NCI-H1436 (cell line): ENCODE measurements at places on chromosomes 7 and 10.

DNA sequence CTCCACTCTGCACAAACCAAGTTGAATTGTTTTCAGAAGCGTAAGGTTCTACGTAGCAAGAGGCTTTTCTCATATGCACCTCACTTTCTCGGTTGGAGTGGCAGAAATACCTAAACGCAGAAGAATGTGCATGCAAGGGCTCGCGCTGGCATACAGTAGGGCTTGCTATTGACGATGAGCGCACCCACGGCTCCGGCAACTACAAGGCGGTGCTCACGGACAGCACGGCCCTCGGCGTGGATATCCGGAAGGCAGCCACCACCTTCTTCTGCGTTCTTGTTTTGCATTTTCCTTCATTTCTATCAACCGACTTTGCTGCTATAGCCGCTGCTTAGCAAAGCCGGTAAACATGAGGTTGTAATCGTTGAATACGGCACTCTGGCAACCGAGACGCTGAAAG, 51.1 kb upstream of the UBE3C start:
- no peak for DNase-seq

GRCh38 chr7:158973440-158973839, 117.1 kb downstream of the DYNC2I1 start:
- DNase-seq = peak; percentile 24

- DNase-seq = no peak
Measured at GRCh38 chr10:12719365-12719764, 282.1 kb downstream of the CCDC3 start.

- DNase-seq = no peak
Measured at GRCh38 chr10:49508654-49509053, 30.3 kb downstream of the ERCC6 start.

GRCh38 chr10:9254353-9254752, 1199.9 kb downstream of the GATA3 start:
- no peak for DNase-seq

DNA sequence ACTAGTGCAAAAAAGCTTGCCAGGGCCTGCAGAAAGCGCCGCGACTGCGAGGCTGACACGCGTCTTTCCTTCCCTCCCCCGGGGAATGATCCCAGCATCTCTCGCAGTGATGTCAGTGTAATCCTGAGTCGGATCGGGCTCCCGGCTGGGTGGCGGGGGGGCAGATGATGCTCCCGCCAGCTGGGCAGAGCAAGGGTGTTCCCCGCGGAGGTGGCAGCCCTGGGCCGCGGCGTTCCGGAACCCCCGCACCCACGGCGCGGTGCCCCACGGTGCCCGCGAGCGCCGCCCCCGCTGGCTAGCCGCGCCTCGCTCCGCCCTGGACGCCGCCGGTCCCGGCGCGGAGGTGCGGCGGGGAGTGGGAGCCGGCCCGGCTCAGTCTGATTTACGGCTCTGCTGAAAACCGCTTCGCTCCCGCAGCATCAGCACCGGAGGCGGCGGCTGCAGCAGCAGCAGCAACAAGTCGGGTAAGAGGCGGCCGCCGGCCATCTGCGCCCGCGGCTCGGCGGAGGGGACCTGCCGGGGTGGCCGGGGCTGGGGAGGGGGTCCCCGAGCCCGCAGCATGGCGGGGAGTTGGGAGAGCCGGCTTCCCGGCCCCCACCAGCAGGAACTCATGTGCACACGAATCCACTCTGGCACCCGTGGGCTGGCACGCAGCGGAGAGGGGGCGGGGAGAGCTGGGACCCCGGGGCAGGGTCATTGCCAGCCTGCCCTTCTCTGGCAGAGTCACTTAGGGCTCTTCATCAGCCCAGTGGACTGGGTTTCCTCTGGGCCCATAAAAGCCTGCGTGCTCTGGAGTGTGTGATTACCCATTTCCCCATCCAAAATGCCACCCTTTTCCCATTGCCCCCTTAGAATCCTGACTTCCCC, at the start of gene ZNF365:
Gene ZNF365 (plus strand): TSS at position 375 of the 867 bp plus-strand sequence. CDS start 1,825 bp downstream, outside the sequence.
- no peak for DNase-seq

DNA sequence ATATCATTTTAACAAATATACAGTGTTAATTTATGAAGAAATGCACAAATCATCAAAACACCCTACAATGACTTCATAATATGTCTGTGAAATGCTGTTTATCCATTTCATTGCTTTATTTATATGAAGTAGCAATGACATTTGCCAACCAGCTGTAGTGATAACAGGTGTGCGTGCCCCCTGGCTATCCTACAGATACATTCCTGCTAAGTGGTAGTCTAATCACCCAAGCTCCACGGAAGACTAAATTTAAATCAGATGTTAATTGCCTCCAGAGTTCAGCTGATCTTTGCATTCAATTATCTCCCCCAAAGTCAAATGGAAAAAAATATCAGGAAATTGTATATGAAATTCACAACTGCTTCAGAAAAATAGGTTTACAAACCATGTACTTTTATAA, 1164.2 kb upstream of the LRRN3 start:
- DNase-seq = no peak

- DNase-seq = no peak
Measured at GRCh38 chr10:70192326-70192968, 22.1 kb upstream of the SAR1A start.

DNA sequence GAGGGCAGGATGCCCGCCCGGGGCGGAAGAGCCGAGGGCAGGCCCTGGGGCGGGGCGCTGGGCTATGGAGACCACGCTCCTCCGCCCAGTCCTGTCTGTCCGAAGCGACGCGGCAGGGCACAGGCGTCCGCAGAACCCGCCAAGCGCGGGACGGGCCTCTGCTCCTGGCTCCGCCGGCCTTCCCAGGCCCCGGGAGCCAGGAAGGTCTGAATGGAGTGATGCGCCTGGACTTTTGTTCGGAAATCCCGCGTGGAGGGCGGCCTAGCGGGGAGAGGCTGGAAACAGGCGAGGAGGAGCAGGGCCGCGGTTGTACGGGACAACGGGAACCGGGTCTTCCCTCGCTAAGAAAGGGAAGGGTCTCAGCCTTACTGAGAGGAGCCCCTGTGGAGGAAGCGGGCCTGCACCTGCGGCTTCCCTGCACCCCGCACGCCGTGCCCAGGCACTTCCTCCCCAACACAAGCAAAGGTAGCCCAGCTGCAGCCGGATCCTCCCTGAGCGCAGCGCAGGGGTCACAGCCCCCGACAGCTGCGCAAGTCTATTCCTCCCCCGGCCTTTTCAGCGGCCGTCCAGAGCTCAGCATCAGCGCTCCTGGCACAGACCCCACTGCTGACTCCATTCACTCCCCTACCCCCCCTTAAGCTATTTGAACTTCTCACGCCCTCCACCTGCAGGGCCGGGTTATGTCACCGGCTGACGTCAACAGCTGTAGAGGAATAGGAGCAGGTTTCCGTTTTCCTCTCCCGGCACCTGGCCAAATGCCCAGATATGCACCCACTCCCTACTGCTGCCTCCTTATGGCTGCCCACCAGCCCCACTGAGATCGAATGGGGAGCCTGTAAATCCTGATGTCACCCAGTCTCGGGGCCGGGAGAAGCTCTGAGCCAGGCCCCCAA, 143.2 kb upstream of the RET start:
- no peak for DNase-seq

DNA sequence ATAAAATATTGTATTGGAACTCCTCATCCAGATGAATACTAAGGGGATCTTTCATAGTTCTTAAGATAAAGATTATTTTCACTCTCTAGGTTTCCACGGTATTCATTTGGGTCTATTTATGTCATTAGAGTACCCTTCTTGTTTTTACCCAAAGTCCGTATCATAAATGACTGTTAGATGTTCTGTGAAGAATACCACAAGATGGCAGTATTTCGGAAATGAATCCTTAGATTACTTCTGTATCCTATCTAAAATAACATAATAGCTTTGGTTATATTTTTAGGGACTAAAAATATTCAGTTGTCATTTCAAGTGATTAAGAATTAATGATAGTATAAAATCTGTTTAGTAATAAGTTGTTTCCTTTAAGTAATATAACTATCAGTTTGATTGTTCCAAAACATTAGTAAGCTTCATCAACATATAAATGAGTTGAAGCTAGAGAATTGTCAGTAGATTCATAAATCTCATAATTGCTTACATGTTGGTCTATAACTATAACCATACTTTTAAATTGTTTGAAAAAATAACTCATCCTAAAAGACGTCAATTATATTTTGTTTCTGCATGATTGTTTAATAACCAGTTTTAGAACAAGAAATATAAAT, 337.5 kb upstream of the KCND2 start:
- no peak for DNase-seq

DNA sequence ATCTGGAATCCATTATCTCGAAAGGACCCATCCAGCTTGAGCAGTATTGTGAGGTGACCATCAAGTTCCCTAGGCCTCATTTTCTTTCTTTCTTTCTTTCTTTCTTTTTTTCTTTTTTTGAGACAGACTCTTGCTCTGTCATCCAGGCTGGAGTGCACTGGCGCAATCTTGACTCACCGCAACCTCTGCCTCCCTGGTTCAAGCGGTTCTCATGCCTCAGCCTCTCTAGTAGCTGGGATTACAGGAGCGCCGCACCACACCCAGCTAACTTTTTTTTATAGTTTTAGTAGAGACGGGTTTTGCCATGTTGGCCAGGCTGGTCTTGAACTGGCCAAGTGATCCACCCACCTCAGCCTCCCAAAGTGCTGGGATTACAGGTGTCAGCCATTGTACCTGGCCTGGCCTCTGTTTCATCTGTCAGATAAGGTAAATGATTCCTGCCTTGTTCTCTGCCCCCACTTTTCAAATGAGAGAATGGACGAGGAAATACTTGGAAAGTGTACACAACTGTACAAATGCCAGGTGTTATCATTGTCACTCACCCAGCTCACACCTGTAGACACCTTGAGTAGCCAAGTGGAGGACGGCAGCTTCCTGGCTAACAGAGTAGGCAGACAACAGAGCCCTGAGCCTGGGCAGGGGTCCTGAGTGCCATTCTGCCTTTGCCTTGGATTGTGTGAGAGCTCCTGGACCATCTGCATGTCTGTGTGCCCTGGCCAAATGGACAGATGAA, 54.1 kb downstream of the HK1 start:
- DNase-seq = no peak

GRCh38 chr10:35306852-35307251, 29.5 kb upstream of the CCNY start:
- DNase-seq = no peak

GRCh38 chr7:81260152-81260551, 341.3 kb upstream of the SEMA3C start:
- DNase-seq = no peak

DNA sequence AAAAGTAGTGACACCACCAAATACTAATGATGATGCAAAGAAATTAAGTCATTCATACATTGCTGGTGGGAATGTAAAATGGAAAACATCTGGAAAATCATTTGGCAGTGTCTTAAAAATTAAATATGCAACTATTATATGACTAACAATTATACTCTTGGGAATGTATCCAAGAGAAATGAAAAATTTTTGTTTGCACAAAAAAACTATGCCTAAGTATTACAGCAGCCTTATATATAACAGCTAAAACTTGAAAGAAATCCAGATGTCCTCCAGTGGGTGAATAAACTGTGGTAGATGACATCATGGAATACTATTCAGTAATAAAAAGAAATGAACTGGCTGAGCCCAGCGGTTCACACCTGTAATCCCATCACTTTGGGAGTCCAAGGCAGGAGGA, 132.0 kb downstream of the NEBL start:
- DNase-seq = no peak

GRCh38 chr10:99860466-99860865, 78.0 kb downstream of the ABCC2 start:
- DNase-seq = no peak

DNA sequence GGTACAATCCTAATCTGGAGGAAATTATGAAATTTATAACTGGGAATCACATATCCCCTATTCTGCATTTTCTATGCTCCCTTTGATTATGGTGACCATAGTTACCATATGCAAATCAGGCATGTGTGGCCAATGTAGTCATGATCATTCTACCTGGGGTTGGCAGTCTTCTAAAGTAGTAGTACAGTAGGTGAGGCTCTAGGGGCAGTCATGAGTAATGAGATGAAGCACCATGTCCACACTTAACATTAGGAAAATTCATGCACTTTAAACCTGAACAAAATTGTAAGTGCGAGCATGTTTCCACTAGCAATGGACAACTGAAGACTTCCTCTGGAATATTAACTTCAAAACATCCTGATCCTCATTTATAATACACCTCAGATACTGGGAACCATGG, 545.9 kb downstream of the SUGCT start:
- DNase-seq = no peak

DNA sequence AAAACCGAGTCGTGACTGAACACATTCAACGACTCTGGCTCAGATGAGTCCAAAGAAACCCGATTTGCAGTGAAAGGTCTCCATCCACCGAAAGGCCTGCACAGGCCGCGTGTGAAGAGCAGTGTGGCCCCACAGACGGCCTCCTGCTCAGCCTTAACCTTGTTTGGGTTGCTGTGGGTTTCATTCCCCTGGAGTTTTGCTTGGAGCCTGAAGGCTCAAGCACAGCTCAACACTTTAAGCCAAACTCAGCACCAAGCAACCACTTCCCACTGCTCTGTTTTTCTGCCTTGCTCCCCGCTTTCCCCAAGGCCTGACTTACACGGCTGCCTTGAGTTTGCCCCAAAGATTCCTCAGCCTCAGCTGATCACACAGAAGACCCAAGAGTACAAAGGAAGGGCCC, 398.2 kb upstream of the NFE2L3 start:
- no peak for DNase-seq

- no peak for DNase-seq
Measured at GRCh38 chr7:101832205-101832631, 14.8 kb downstream of the CUX1 start.

DNA sequence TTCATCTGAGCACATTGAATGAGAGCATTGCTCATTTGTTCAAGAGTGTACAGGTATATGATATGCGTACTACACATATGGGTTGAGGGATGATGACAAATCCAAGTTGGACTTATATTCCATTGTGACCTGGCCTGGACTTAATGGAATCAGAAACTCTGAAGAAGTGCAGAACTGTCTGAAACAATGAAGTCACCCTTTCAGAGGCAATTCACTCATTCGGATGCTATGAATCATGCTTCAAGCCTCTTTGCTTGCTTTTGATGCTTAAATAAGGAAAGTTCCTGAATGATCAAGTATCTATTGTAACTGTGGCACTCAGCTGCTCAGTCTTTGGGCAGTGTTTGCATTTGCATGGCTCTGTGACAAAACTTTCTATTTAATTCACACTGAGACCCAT, 93.4 kb downstream of the ZNF365 start:
- DNase-seq = no peak

- peak; percentile 69 for DNase-seq
Measured at GRCh38 chr10:101301111-101301731, 52.7 kb upstream of the BTRC start.

DNA sequence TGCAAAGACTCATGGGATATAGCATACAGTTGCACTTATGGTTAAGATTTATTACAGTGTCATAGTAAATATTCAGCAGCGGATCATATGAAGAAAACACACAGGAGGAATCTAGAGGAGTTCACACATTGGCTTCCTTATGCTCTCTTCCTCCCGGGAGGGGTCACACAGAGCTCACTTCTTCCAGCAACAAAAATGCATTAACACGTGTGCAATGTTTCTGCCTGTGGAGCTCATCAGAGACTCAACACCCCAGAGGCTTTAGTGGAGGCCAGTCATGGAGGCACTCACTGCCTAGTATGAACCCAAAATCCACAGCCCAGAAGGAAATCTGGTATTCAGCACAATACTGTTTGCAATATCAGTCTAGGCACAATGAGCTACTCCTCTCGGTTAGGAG, 202.8 kb upstream of the PRSS1 start:
- DNase-seq = no peak

GRCh38 chr10:117551330-117552155, 9.0 kb downstream of the EMX2 start:
- DNase-seq = no peak

- DNase-seq = no peak
Measured at GRCh38 chr10:101157756-101158458, 26.8 kb downstream of the TLX1 start.

GRCh38 chr7:468681-469562, 50.7 kb downstream of the PDGFA start:
- DNase-seq = no peak
